ENCODE measurements at places on chromosomes 3 and 15. TPM values are rescaled to one million over a fixed set of nuclear protein-coding genes. Genes with fewer than 3 reads are reported as not detected.

DNA sequence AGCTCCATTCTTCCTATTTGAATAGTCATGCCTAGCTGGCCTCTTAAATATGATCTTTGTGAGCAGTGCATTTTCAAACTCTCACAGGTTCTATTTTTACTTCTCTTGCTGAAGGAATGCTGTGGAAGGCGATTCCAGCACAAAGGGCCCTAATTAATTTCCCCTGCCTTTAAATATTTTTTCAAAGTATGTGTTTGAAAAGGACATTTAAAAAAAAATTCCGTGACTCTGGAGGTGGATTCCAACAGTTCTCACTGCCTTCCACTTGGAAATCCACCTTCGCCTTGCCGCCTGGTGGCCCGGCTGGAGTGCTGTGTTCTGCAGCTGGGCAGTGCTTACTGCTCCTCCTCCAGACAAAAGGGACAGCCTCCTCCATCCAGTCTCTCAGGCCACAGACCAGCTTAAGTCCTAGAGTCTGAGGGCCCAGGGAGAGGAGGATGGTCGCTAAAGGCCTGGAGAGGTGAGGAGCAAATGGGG, 61.5 kb upstream of the CORO2B start:
- H3K4me1 ChIP-seq: no peaks in the 10 kb centered on the region
- H3K4me3 ChIP-seq: no peak overlapping the region
- H3K36me3 ChIP-seq: no peaks in the 10 kb centered on the region
- peaks cover 5% of the 10 kb centered on the region for H3K27me3 ChIP-seq

GRCh38 chr3:141878817-141879216, 2.4 kb downstream of the ATP1B3 start:
- H3K27ac ChIP-seq: peak overlapping the region; percentile 50
- peaks cover 4% of the 10 kb centered on the region for H3K36me3 ChIP-seq
- H3K4me1 ChIP-seq: peaks cover 4% of the 10 kb centered on the region
- DNase-seq: peak; percentile 60
- peak overlapping the region; percentile 17 for H3K4me3 ChIP-seq

Gene OIP5
- 4.1 TPM for total RNA-seq

DNA sequence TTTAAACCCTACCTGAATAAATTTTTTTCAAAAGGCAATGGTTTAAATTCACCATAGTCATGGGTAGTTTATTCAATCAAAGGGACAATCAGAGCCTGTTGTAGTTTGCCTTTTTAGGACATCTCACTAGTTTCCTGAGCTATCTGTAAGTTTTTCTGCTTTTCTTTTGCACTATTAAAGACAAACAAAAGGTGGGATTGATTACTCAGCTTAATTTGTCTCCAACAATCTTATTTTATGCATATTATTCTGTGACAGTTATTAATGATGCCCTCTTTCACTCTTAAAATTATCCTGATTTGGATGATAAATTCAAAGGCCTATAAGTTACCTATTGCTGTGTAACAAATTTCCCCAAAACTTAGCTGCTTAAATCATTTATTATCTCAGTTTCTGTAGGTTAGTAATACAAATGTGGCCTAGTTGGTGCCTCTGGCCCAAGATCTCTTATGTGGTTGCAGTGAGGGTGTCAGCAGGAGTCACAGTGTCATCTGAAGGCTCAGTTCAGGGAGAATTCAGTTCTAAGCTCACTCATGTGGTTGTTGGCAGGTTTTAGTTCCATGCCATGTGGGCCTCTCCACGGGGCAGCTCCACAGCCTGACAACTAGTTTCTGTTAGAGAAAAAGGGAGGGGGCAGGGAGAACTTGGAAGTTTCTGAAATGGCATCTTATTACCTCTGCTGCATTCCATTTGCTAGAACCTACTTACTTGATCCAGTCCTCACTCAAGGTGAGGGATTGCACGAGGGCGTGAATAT, 16.0 kb downstream of the ARMC8 start:
- H3K27ac ChIP-seq: no peak overlapping the region
- no peak for DNase-seq
- no peak overlapping the region for H3K4me3 ChIP-seq
- no peaks in the 10 kb centered on the region for H3K4me1 ChIP-seq
- H3K36me3 ChIP-seq: no peaks in the 10 kb centered on the region

Gene CTXN2
- not detected for total RNA-seq

GRCh38 chr3:38143511-38143910, 5.0 kb downstream of the MYD88 start:
- DNase-seq: no peak
- no peak overlapping the region for H3K27ac ChIP-seq
- peaks cover 6% of the 10 kb centered on the region for H3K4me1 ChIP-seq
- H3K36me3 ChIP-seq: peaks cover 19% of the 10 kb centered on the region
- no peaks in the 10 kb centered on the region for H3K27me3 ChIP-seq

Gene CILP
- not detected for total RNA-seq

Gene APBA2
- 27.8 TPM for total RNA-seq

DNA sequence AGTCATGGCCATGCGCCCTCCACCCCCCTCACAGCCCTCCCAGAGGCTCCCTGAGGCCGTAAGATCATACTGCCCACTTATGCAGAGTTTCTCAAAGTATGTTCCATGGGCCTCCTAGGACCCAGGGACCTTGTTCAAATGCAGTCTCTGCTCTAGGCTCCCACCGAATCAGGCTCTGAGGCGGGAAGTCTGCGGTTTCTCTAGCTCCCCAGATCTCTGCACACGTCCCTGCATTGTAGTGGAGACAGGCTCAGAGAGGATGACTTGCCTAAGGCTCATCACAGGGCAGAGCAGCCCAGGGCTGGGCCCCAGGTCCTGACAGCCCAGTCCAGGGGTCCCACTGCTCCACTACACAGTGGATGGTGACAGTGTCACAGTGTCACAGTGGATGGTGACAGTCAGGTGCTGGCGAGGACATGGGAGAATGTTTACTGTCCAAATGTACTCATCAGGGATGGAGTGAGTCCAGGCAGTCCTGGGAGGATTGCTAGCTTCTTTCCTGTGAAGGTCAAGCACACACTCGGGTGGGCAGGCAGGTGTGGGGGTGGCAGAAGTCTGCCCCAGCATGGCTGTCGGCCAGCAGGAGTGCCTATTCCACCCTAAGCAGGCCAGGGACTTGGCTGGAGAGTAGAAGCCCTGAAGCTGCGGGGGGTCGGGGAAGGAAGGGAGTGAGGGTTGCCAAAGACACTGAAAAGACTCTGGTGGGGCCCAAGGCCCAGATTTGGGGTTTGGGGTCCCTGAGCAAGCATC, 12.4 kb downstream of the ANKRD63 start:
- no peak overlapping the region for H3K4me3 ChIP-seq
- H3K36me3 ChIP-seq: no peaks in the 10 kb centered on the region
- no peak for DNase-seq
- H3K27me3 ChIP-seq: no peaks in the 10 kb centered on the region
- no peak overlapping the region for H3K27ac ChIP-seq

Gene TNFAIP8L3
- total RNA-seq: 0.83 TPM

GRCh38 chr15:40108061-40108854, 421 bp downstream of the BMF start:
- no peaks in the 10 kb centered on the region for H3K36me3 ChIP-seq
- H3K4me1 ChIP-seq: peaks cover 26% of the 10 kb centered on the region
- peaks cover 10% of the 10 kb centered on the region for H3K27me3 ChIP-seq
- peak; percentile 55 for DNase-seq
- H3K27ac ChIP-seq: no peak overlapping the region

DNA sequence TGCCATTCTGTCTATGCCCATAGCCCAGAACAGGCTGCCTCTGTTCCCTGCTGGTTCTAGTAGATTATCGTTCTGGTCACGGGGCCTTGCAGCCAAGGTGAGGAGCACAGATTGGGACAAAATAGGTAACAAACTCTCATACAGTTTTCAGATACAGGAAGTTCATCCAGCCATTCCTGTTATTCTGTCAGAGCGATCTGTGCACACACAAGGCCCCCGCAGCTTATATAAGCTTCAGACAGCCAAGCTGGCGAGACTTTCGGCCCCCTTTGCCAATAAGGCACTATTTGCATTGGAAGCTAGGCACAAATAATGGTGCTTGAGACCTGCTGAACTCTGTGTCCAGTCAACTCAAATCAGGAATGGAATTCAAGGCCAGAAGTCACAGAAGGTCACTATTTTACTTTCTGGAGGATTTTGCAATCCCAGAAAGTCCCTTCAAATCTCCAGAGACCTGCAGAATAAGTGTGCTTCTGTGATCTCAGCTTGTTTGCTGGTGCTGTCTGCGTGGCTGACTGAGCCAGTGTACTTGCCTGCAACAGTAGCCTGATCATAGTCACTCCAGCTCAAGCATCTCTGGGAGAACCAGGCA, 69.4 kb downstream of the BFSP2 start:
- H3K4me3 ChIP-seq: no peak overlapping the region
- H3K36me3 ChIP-seq: no peaks in the 10 kb centered on the region
- H3K27ac ChIP-seq: no peak overlapping the region

Gene A4GNT
- not detected for total RNA-seq

Gene ARGFX
- not detected for total RNA-seq

Gene NUP210
- total RNA-seq: under 0.01 TPM

GRCh38 chr3:74883690-74884089, 269.2 kb upstream of the CNTN3 start:
- H3K27me3 ChIP-seq: no peaks in the 10 kb centered on the region
- peak; percentile 5 for DNase-seq
- H3K27ac ChIP-seq: no peak overlapping the region
- H3K36me3 ChIP-seq: no peaks in the 10 kb centered on the region
- H3K4me3 ChIP-seq: no peak overlapping the region
- H3K4me1 ChIP-seq: no peaks in the 10 kb centered on the region

Gene AAGAB
- total RNA-seq: 69.7 TPM

Gene TMC3
- total RNA-seq: not detected

Gene TMEM207
- total RNA-seq: not detected

GRCh38 chr3:59559721-59560435, 510.1 kb upstream of the CFAP20DC start:
- H3K4me1 ChIP-seq: peaks cover 13% of the 10 kb centered on the region
- no peak overlapping the region for H3K27ac ChIP-seq
- H3K4me3 ChIP-seq: no peak overlapping the region
- H3K27me3 ChIP-seq: no peaks in the 10 kb centered on the region
- peak; percentile 97 for DNase-seq

- peak; percentile 89 for DNase-seq
- H3K4me1 ChIP-seq: peaks cover 7% of the 10 kb centered on the region
- no peaks in the 10 kb centered on the region for H3K27me3 ChIP-seq
Measured at GRCh38 chr3:153246806-153247205, 84.8 kb downstream of the RAP2B start.

Gene RBMS3
- total RNA-seq: 127 TPM

GRCh38 chr3:105417525-105418289, 51.0 kb downstream of the ALCAM start:
- no peaks in the 10 kb centered on the region for H3K36me3 ChIP-seq
- H3K4me1 ChIP-seq: peaks cover 2% of the 10 kb centered on the region
- H3K27ac ChIP-seq: no peak overlapping the region
- no peak overlapping the region for H3K4me3 ChIP-seq

DNA sequence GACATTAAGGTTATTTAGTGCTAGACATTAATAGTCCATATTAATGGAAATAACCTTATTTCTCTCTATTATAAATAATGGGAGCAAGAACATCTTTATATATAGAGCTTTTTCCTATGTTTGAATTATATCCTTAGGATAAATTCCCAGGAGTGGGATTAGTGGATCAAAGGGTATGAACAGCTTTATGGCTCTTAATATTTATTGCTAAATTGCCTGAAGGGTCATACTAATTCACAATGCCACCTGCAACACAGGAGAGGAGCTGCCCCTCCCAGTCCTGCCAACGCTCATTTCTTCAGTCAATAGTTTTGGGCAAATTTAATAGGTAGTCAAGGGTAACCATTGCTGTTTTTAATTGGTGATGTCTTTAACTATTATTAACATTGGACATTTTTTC, 48.9 kb upstream of the POLR2M start:
- peaks cover 9% of the 10 kb centered on the region for H3K27me3 ChIP-seq
- DNase-seq: no peak
- no peaks in the 10 kb centered on the region for H3K4me1 ChIP-seq
- H3K27ac ChIP-seq: no peak overlapping the region

DNA sequence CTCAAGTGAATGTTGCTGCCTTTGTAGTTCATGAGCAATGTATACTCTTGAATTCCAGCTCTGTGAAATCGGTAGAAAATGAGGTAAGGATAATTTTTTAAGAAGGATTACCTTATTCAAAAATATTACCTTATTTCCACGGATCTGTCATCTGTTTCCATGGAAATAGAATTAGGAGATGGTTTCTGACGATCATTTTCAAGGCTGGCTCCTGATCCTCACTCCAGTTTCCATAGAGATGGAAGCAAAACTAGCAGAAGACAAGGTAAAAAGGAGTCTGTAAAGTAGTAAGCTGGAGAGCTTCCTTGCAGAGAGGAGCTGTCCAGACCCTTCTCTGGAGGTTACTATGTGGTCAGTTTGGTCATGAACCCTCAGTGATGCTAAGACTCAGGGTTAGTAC, 55.5 kb downstream of the CACNA2D3 start:
- H3K27ac ChIP-seq: no peak overlapping the region
- H3K4me3 ChIP-seq: no peak overlapping the region
- H3K4me1 ChIP-seq: no peaks in the 10 kb centered on the region
- no peak for DNase-seq

DNA sequence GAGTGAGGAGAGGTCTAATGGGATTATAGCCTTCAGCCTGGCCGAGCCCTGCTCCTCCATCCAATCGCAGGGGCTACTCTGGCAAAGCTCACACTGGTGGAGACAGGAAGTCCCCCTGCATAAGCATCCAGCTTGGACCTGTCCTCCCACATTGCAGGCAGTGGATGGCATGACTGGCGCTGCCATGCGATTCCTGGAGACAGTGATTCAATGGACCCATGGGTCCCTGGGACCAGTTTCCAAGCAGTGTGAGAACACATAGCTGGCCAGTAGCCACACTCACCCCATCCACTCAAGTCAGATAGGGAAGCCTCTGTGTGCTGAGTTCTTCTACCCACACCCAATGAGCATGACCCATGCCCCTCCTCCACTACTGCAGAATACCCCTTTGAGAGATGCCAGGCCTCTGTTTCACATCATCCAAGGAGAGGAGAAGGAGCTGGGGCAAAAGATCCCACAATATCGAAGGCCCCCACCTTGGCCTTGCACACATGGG, 18.1 kb upstream of the POC1A start:
- H3K36me3 ChIP-seq: no peaks in the 10 kb centered on the region
- H3K4me1 ChIP-seq: peaks cover 13% of the 10 kb centered on the region
- H3K27me3 ChIP-seq: peaks cover 3% of the 10 kb centered on the region
- H3K27ac ChIP-seq: no peak overlapping the region
- no peak for DNase-seq

DNA sequence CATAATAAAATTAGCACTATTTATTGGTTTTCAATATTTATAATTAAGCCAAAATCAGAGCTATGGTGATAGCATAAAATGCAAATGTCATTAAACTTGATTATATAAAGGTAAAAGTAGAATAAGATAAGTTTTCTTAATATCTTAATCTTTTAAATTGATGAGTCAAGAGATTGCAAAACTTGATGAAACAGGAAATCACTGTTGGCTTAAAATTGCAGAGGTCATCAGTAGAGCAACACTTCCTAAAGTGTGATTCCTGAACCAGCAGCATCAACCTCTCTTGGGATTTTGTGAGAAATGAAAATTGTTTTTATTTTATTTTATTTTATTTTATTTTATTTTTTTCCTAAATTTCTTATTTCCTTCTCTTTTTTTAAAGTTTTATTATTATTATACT, 226.4 kb upstream of the CTDSPL start:
- no peaks in the 10 kb centered on the region for H3K36me3 ChIP-seq
- H3K4me3 ChIP-seq: no peak overlapping the region
- DNase-seq: no peak
- no peaks in the 10 kb centered on the region for H3K27me3 ChIP-seq
- no peaks in the 10 kb centered on the region for H3K4me1 ChIP-seq
- H3K27ac ChIP-seq: no peak overlapping the region

- H3K27ac ChIP-seq: 0 out of 2 replicates have a peak overlapping the region, but pooled peaks have one; percentile 4
- H3K27me3 ChIP-seq: no peaks in the 10 kb centered on the region
- peaks cover 93% of the 10 kb centered on the region for H3K36me3 ChIP-seq
- no peak for DNase-seq
- no peak overlapping the region for H3K4me3 ChIP-seq
Measured at GRCh38 chr3:53231532-53232511, 24.0 kb downstream of the TKT start.

Gene RARB
- 1.4 TPM for total RNA-seq
